NCI-H2171 (cell line): ENCODE measurements at places on chromosomes 1 and 21.

DNA sequence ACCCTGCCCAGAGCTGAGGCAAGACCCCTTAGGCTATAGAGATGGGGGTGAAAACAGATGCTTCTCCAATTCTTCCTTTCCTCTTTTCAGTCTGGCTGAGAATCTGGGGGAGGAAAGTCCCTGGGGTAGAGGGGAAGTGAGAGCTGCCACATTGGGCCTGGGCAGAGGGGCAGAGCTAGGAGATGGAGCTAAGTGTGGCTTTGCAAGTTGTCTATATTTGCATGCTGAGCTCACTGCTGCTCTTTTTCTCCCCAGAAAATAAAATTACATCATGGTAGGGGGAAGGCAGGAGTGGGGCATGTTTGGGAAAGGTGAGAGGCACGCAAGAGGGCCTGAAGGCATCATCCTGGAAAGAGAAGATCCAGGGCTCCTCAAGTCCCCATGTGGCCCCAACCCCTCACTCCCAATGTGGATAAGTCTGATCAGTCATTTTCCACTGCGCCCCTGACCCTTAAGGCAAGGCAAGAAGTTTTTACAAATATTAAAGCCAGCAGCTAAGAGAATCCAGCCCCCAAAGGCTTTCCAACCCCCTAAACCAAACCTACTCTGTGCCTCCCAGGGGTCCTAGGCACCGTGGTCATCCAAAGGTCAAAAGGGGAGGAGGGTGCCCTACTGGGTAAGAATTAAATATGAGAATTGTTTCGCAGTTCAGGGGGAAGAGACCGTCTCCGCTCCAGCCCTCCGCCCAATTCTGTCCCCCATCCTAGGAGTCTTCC lies 500 bp upstream of the PEA15 start:
- no peak for DNase-seq

- DNase-seq: no peak
Observed at GRCh38 chr21:31992391-31992790, 119.6 kb downstream of the HUNK start.

- DNase-seq: no peak
Observed at GRCh38 chr1:245105815-245106410, 48.9 kb upstream of the KIF26B start.

GRCh38 chr21:19029816-19030215 lies 626.2 kb upstream of the TMPRSS15 start:
- no peak for DNase-seq

DNA sequence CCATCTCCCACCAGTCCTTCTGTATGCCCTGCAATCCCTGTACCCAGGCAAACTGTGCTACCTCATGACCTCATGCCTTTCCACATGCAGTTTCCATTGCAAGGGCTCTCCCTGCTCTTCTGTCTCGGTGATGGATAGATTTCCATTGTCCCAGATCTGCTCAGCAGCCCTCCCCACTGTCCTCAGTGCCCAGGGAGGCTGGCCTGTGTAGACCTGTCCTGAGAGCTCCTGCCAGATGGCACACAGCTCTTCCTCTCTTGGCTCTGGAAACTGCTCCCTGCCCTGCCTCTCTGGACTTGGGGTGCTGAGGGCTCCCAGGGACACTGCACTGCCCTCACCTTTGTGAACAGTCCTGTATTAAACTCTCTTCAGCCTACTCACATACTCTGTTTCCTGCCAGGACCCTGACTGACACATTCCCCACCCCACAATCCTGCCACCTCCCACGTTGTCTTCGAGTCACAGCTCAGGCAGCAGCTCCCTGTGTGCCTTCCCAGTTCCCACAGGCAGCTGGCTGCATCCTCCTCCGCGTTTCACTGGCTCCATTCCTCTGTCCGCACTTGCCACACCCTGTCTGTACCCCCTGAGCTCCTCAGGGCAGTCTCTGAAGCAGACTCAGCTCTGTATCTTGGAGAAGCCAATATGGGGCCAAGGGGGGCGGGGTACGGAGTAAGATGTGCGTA lies 57.0 kb downstream of the SPATA46 start:
- DNase-seq: peak; percentile 19

- DNase-seq: no peak
Observed at GRCh38 chr1:222918801-222919477, 104.1 kb downstream of the DISP1 start.

DNA sequence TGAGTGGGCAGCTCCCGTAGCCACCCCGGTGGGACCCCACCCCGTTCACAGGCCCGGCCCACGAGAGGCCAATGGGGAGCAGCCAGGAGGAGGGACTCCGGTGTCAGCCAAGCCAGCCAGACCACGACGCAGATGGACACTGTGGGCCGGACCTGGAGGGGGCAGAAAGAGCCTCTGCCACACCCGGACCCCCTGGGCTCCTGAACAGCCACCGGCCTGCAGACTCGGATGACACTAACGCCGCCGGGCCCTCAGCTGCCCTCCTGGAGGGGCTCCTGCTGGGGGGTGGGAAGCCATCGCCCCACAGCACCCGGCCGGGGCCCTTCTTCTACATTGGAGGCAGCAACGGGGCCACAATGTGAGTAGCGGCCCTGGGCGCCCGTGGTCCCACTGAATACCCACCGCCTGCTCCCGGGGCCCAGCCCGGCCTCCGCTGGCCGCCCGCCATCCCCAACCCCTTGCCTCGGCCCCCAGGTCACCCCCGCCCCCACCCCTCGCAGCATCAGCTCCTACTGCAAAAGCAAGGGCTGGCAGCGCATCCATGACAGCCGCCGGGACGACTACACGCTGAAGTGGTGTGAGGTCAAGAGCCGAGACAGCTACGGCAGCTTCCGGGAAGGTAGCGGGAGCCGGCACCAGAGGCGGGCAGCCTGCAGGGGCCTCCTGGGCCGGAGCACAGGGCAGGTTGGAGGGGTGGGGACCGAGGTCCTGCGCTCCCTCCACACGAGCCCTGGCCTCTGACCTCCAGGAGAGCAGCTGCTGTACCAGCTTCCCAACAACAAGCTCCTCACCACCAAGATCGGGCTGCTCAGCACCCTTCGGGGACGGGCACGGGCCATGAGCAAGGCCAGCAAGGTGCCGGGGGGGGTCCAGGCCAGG lies 6.5 kb downstream of the TTLL10 start:
- DNase-seq: no peak

DNA sequence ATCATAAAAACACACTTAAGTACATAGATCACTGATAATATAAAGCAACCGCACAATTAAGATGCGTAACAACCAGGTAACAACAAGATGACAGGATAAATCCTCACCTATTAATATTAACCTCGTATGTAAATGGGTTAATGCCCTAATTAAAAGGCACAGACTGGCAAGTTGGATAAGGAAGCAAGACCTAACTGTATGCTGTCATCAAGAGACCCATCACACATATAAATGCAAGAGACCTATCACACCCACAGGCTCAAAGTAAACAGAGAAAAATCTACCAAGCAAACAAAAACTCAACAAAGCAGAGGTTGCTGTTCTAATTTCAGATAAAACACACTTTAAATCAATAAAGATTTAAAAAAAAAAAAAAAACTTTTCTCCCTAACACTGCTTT lies 151.8 kb downstream of the FAF1 start:
- no peak for DNase-seq

GRCh38 chr1:50934838-50935237 lies 25.2 kb downstream of the FAF1 start:
- no peak for DNase-seq

GRCh38 chr1:115238336-115239147 lies 99.5 kb downstream of the NGF start:
- DNase-seq: no peak

- DNase-seq: no peak
Observed at GRCh38 chr1:108877348-108878159, 769 bp downstream of the GPSM2 start.

- DNase-seq: no peak
Observed at GRCh38 chr1:231748760-231749415, 122.3 kb downstream of the DISC1 start.

DNA sequence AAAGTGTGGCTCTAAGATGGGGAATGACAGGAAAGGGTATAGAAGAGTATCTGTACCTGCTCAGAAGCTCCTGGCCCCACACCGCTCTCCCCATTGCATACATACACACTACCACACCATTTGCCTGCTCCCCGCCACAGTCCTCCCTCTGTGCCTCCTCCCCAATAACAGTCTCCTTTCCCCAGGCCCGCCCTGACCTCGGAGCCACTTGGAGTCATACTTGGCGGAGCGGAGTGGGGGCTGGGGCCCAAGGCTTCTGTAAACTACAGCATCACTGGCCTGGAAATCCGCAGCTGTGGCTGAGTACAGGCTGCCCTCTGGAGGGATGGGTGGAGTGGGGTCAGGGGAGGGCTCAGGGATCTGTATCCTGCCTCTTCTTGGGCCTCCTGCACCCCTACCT lies 8.6 kb downstream of the SEMA6C start:
- DNase-seq: no peak

DNA sequence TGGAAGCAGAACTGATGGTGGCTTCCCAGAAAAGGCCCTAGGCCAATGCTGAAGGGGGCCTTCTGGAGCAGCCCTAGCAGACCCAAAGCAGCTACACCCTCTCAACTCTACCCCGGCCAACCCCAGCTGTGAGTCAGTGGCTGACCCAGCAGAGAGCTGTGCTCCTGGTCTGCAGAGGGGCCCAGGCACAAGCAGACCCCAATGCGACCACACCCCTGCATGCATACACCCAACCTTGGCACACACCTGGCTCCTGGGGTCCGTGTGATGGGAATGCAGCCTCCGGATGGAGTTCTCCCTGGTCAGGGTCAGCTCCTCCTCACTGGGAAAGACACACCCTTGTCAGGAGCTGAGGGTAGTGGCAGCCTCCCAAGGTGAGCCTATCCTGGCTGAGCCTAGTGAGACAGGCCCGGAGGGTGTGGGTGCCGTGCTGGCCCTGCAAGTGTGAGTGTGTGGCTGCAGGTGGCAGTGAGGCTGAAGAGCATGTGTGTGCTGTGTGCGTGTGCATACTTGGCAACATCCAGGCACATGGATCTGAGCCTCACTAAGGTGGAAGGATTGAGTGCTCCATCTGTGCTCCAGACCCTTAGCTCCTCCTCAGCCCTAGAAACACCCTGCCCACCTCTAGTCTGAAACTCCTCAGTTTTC lies 3.9 kb upstream of the ARHGAP30 start:
- no peak for DNase-seq

GRCh38 chr1:154767315-154768240 lies 102.5 kb downstream of the KCNN3 start:
- DNase-seq: peak; percentile 84

DNA sequence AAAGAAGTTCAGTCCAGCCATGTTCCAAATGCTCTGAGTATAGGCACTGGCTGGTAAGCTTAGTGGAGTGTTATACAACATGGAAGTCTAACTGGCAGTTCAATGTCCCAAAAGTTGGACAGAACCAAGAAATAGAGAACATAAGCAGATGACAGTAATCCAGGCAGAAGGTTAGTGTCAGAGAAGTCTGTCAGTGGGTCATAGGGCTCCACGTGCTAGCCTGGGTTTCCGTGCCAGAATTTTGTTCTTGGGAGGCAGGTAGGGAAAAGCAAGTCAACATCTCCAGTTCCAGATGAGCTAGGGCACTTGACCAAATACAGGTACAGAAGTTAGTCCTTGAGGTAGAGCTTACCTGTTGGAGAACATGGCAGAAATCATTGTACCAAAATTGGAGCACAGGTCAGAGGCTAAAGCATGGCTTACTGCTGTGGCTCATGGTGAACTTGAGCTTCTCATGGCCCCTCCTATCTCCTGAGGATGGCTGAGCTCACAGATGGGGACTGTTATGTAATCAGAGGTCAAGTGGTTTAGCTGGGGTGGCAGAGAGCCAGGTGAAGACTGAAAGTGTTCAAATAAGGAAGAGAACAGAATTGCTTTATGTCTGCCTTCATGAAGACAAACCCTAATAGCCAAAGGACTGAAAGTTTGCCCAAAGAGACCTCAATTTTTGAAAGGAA lies 170.8 kb downstream of the NFIA start:
- peak; percentile 84 for DNase-seq

DNA sequence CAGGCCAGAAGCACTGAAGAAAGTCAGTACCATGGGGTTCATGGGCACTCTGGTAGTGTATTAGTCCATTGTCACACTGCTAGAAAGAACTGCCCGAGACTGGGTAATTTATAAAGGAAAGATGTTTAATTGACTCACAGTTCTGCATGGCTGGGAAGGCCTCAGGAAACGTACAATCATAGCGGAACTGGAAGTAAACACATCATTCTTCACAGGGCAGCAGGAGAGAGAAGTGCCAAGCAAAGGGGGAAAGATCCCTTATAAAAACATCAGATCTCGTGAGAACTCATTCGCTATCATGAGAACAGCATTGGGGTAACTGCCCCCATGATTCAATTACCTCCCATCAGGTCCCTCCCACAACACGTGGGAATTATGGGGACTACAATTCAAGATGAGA lies 20.2 kb upstream of the ROR1 start:
- no peak for DNase-seq

GRCh38 chr1:12067900-12068821 lies 5.1 kb downstream of the TNFRSF8 start:
- peak; percentile 18 for DNase-seq

DNA sequence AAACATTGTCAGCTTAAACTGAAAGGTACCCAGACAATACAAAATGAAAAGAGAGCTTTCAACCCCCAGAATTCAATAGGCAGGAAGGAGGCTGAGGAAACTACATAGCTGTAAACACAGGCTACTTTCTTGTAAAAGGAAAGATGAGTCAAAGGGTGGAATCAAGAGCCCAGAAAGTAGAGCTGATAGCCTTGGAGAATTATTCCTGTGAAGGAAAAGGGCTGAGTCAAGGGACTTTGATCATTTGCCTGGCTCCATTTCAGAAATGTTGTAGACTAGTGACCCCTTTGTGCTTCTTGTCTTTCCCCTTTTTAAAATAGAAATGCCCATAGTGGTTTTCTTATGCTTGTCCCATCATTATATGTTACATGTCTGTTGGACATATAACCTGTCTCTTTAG lies 597.6 kb downstream of the ADGRL2 start:
- no peak for DNase-seq

- DNase-seq: no peak
Observed at GRCh38 chr1:101175466-101175865, 61.4 kb upstream of the S1PR1 start.
